ENCODE measurements at places on chromosomes 11 and 22.

- no peak for DNase-seq
Measured at GRCh38 chr11:128625746-128626145, 38.4 kb upstream of the ETS1 start.

GRCh38 chr22:37929390-37929789, 23.3 kb downstream of the MICALL1 start:
- no peak for DNase-seq

DNA sequence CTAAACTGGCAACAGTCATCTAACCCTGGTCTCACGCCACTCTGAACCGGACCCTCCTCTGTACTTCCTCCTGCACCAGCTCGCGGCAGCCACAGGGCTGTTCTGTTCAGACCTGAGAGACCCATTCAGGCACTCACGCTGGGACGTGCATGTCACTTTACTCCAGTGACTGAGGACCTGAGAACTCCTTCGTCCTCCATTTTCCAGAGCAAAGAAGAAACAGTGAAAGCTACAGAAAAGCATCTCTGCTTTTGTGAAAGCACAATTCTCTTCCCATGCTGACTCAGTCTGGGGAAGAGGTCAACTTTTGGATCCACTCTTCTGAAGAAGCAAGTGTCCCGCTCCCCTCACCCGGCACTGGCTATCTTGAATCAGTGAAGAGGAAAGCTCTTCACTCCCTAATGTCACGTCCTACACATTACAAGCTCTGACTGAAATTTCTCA, 24.5 kb downstream of the PISD start:
- no peak for DNase-seq

- DNase-seq: no peak
Measured at GRCh38 chr11:11351042-11351586, 1.9 kb downstream of the CSNK2A3 start.

DNA sequence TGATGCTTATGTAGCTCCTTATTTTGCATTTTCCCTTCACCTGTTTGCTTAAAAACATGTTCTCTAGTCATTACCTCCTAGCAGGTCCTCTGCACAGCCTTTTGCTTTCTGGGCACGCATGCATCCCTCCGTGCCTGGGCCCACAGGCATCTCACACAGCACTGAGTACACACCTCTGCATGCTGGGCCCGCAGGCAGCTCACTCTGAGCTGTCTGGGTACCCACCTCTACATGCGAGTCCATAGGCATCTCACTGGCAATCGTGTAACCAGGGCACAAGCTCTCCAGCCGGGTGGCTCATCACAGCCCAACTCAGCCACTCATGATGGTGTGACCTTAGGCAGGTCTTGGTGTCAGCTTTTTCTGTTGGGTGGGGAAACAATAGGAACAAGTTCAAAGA, 68.7 kb upstream of the GAL start:
- no peak for DNase-seq

GRCh38 chr11:117730208-117730800, 66.7 kb downstream of the DSCAML1 start:
- no peak for DNase-seq

- no peak for DNase-seq
Measured at GRCh38 chr22:39525658-39525975, 5.3 kb downstream of the ATF4 start.

GRCh38 chr11:107538239-107538638, 27.3 kb downstream of the ALKBH8 start:
- DNase-seq: no peak

DNA sequence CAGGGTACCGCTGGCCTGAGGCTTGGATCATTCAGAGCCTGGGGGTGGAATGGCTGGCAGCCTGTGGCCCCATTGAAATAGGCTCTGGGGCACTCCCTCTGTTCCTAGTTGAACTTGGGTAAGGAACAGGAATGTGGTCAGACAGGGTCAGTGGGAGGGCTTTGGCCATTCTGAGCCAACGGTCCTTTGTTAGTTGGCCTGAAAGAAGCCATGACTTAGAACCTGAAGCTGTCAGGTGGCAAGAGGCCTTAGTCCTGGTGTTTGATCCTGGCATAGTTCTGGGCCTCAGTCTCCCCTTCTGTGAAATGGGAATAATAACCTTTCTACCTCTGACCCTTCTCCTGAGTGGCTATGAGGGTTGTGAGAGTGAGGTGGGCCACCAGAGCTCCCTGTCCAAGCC, 8.3 kb downstream of the PGAP2 start:
- no peak for DNase-seq

GRCh38 chr11:5204787-5205186, 4.3 kb upstream of the OR51V1 start:
- DNase-seq: peak; percentile 28

DNA sequence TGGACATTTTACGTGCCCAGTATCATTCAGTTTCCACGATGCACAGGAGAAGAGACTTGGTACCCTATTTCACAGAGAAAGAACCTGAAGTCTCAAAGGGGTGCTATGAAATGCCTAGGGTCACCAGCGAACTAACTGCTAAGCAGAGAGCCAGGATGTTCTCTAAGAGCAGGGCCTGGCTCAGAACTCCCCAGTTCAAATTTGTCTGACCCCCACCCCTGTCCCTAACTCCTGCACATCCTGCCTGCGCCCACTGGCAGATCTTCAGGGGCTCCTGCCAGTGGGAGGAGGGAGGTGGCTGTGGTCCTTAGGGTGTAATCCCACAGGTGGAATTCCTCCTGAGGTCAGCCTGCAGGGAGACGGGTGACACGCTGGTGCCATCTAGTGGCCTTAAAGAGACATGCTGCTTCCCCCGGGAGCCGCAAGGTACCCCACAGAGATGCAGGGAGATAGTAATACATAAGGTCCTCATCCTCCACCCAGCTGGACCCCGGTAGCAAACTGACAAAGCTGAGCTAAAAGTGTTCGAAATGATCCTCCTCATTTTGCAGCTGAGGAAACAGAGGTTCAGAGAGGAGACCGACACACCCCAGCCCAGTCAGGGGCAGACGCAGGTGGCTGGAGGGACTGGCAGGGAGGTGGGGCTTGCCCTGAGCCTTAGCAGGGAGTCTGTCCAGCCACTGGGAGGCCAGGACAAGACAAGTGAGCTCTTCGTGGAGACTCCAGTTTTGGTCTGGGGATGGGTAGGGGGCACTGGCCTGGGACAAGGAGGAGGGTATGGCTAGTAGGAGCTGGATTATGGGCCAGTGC, 34.1 kb downstream of the MB start:
- DNase-seq: peak; percentile 96

DNA sequence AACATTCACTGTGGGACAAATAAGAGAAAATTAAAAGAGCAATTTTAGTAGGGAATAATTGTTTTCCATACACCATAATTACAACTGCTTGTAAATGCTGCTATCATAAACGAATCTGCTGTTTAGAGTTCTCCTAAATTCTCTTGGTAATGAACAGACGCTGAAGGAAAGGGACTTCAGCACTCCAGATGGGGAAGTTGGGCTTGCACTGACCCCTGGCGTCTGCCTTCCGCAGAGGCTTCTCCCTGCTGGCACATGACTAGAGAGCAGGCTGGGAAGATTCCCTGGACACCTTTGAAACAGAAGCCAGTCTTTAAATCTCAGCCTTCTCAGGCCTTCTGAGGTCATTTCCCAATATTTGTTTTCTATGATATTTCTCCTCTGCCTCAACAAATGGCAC, 84.1 kb downstream of the NXPE2 start:
- DNase-seq: peak; percentile 39

- peak; percentile 5 for DNase-seq
Measured at GRCh38 chr11:89436071-89436470, 55.1 kb downstream of the NOX4 start.

DNA sequence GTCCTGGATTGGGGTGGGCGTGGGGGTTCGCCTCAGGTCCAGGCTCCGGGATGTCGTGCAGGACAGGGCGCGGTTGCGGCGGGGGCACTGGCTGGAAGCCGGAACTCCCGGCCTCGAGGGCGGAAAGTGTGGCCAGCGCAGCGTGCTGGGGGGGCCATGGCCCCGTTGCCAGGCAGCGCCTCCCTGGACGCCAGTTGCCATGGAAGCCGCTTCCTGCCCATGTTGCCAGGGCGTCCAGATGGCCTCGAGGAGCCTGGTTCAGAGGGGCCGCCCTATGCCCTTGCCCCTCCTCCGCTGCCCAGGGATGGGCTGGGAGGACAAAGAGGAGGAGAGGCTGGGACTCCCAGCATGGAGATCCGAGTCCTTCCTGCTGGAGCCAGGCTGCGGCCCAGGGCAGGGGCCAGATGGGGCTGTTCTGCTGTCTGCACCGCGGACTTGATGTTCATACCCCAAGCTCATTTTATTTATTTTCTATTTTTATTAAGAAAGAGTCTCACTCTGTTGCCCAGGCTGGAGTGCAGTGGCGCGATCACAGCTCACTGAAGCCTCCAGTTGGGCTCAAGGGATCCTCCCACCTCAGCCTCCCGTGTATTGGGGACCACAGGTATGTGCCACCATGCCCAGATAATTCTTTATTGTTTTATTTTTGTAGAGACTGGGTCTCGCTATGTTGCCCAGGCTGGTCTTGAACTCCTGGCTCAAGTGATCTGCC, 4.6 kb upstream of the CCDC188 start:
- no peak for DNase-seq

DNA sequence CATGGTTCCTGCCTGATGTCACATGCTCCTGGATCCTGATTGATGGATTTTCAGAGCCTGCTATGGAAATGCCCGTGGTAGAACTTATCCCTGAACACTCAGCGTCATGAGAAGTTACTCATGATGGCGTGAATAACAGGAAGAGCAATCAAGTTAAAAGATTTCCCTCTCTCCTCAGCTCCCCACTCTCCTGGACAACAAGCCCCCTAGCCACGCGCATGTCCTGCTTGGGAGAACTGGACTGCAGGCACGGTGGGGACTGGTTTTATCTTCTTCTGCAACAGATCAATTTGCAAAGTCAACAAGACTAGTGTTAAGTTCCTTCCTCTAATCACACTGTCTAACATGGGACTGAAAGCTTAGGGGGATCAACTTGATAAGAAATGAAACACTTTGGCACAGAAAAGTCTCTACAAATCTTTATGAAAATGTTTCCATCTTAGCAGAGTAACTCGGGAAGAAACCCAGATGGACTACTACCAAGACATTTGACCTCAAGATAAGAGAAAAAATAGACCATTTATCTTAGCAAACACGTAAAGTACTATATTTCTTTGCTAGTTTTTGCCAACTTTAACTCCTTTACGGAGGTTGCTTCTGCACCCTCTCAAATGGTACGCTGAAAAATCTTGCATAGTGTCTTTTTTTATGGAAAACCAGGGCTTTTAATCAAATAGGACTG, 27.6 kb downstream of the POU2AF1 start:
- DNase-seq: no peak

GRCh38 chr11:133710681-133711240, 134.6 kb downstream of the SPATA19 start:
- DNase-seq: no peak

GRCh38 chr22:40855071-40855978, 1.1 kb downstream of the ST13 start:
- no peak for DNase-seq

GRCh38 chr11:27281740-27282590, 81.0 kb downstream of the CCDC34 start:
- DNase-seq: no peak

DNA sequence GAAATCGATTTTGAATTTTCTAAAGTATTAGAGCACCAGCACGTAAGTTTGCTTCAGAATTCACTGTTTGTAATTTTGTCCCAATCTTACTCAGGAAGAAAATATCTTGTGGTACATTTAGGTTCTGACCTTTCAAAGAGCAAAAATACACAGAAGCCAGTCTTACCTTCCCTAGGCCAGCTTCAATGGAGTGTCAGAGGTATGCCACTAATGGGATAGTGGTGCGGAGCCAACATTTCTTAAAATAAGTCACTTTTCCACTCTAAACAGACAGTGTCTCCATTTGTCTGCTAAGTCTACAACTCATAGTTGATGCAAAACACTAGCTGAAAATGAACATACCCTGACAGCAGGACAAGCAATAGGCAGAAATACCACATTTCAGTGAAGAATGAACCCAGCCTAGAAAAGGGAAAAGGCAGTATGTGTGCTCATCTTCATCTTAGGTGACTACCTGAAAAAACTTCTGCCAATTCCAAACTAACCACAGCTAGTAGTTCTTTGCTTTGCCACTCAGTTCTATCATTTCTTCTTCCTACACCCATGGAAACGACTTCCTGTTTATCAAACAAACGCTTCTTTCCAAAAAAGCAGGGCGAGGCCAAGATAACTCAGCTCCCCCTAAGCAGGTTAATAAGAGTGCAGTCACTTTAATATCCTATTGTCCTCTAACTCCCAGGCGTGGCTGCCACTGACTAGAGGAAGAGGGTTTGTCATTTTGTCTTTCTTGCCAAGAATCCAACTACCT, 94.0 kb upstream of the APOA1 start:
- no peak for DNase-seq

- DNase-seq: no peak
Measured at GRCh38 chr11:77131560-77131959, 3.5 kb downstream of the MYO7A start.

DNA sequence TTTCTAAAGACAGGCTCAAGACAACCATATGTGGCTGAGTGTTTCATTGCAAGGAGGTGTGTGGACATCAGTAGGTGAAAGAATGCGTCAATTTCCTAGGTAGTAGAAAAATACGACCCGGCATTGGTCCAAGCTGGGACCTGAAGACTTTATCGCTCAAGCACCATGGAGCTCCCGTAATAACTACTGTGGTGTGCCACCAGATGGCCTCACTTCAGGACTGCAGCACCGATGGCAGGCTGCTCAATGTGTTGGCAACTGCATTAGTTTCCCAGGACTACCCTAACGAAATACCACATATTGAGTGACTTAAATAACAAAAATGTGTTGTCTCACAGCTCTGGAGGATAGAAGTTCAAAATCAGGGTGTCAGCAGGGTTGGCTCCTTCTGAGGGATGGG, 72.4 kb upstream of the FAT3 start:
- peak; percentile 8 for DNase-seq

- peak; percentile 52 for DNase-seq
Measured at GRCh38 chr11:65381716-65382032, 772 bp downstream of the SLC25A45 start.

DNA sequence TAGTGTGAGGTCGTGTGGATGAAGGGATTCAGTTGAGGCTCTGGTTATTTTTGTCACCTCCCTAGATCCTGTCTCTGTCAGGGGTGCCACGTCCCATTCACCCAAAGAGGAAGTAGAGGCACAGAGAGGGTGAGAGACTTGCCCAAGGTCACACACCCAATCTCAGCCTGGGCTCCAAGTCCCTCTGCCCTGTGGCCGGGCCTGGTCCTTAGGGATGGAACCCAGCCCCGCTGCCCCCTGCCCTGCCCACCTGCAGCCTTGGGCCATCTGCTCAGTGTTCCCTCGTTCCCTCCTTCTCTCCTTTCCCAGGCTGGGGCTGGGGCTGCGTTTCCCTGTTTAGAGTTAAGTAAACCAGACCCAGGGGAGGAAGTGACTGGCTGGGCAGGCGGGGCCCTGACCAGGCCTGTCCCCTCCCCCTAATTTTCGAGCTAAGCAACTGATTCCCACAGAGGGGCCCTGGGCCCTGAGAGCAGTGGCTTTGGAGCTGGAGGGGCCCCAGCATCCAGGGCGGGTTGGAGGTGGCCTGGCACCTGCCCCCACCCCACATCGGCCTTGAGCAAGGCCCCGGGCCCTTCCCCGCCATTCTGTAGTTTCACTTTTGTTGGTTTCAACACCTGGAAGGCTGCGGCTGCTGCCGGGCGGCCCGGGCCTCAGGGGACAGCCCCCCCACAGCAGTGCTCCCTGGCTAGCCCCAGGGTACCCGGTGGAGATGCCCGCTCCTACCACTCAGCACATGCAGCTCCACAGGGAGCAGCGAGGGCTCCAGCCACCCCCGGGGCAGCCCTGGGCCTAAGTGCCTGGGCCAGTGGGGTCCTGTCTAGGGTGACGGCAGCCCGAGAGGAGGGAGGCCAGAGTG, 1.5 kb downstream of the TCIRG1 start:
- peak; percentile 100 for DNase-seq

- no peak for DNase-seq
Measured at GRCh38 chr11:104064034-104064630, 27.7 kb downstream of the DDI1 start.

All from HuH-7 (cell line).